ENCODE measurements at places on chromosomes 2 and 18.

- no peak for DNase-seq
These were observed 20.7 kb upstream of the NT5DC4 start for GRCh38 chr2:112699984-112700667.

- DNase-seq: no peak
These were observed 31.4 kb upstream of the DUSP2 start for GRCh38 chr2:96176661-96177060.

- DNase-seq: peak; percentile 21
These were observed 521.2 kb upstream of the POU3F3 start for GRCh38 chr2:104332731-104333130.

- peak; percentile 31 for DNase-seq
These were observed 229.8 kb downstream of the VAPA start for GRCh38 chr18:10143596-10143995.

DNA sequence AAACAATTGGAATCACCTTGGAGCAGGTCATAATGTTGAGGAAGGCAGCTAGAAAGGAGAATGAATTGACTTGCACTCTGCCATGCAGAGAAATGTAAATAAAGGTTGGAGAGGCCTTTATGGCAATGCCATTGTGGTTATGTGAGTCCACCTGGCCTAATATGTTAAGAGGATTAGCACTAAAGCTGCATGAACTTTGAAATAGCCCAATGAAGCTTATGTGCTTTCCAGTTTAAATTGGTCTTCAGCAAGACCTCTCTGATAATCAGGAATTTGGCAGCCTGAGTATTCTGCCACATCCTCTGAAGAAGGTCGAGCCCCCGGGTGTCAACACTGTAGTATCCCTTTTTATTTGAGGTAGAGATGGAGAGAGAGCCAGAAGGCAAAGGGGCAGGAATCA is 464.9 kb downstream of the CDH2 start:
- DNase-seq: no peak

DNA sequence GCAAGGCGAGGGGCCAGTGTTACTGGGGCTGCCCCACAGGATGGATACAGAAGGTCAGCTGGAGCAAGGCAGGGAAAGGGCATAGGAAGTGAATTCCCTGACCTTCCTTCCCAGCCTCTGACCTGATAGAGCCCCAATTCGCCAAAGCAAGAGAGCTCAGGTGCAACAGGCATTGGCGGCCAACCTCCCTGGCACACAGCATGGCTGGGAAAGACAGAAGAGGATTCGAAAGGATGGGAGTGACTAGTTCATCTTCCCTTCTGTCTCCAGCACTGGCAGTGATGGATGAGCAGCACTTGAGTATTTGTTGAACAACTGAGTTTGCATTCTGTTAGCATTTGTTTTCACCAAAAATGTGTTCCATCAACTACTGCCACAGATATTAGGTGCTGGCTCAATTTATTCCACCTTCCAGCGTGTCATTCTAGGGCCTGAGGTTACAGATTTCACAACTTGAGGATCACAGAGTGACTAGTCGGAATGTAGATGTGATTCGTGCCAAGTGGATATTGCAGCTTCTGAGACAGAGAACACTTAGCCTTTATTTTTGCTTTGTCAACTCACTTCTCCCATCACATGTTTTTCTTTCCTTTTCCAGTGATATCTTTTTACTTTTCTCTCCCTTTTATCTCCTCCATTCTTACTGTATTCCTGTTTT is 6.2 kb downstream of the COPS8 start:
- peak; percentile 89 for DNase-seq

GRCh38 chr2:85064927-85065577 is 68.1 kb upstream of the TCF7L1 start:
- DNase-seq: no peak

GRCh38 chr2:146730882-146731281 is 1113.9 kb upstream of the ACVR2A start:
- DNase-seq: no peak

- DNase-seq: peak; percentile 54
These were observed 58.2 kb downstream of the PMAIP1 start for GRCh38 chr18:59957957-59958356.

DNA sequence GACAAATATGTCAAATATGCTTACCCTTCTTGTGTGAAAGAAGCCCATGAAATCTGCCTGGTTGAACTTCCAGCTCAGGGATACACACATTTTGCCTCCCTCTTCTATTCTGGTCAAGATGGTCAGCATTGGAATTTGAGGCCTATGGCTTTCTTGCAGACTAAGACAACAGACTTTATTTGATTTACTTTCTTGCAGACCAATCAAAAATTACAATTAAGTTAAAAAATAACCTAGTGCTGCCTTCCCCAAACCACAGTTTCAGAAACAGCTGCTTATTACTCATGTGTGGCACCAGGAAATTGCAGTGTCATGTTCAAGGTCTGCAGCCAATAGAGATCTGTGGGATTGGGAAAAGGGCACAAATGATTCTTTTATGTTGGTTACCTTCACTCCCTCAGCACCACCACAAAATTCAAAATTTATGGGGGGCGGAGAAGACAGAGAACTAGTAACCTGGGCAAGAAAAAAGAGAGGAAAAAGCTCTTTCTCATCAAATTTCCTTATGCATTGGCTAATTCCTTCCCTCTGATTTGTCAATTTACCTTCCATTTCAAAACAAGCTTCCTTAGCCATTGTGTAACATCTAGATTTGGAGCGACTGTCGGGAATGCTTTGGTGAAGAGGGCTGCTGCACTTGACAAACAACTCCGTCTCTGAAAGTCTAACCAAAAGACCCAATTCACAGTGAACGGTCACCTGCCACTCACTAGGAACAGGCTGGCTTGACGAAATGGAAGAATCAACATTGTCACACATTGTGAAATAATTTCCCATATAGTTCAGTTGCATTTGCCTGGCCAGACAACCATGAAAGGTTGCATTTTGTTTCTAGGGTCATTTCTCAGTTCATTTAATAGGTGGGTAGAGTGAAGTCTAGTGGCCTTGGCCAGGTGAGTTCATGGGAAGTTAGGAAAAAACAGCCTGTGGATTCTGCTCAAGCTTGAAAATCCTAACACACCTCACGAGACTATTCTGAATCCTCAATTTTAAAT is 100.4 kb upstream of the FZD5 start:
- peak; percentile 93 for DNase-seq

DNA sequence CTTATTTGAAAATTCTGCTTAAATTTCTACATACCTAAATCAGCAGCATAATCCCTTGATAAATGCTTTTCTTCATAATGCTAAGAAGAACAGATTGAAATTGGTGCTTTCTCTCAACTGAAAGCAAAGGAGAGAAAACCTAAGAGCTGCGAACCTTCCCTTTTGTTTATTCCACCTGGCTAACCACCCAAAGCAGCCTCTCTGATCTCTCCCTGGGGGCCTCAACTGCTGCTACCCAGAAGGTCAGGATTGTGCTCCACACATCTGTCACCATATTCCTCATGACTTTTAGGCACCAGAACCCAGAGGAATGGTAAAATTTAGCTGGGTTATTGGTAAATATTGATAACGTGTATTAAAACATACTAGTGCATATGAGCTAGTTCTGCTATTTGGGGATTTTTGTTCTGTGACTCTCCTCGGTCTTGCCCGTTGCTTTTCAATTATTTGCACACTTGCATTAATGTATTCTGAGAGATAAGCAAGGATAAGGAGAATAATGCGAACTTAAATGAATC is 334.1 kb downstream of the RIT2 start:
- DNase-seq: no peak

- no peak for DNase-seq
These were observed 431.5 kb upstream of the MMADHC start for GRCh38 chr2:150019063-150019462.

- no peak for DNase-seq
These were observed 275.1 kb downstream of the TGIF1 start for GRCh38 chr18:3725115-3725514.

DNA sequence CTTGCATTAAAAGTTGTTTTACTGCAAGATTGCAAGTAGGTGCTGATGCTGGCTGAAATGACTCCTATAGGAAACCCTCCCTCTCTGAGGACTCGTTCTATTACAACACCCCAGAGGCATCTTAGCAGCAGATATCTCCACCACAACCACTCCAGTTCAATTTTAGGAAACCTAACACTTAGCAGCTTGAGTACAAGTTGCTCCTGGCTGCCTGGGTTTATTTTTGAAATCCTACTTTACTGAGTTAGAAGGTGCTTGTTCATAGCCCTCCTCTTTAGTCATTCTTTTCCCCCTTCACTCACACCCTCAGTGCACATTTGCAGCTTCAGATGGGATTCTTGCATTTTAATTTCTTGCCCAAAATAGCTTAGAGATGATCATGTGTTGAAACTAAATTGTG is 111.5 kb downstream of the MTCL1 start:
- DNase-seq: peak; percentile 81

- DNase-seq: no peak
These were observed 258.3 kb downstream of the BCL2 start for GRCh38 chr18:63061303-63061702.

DNA sequence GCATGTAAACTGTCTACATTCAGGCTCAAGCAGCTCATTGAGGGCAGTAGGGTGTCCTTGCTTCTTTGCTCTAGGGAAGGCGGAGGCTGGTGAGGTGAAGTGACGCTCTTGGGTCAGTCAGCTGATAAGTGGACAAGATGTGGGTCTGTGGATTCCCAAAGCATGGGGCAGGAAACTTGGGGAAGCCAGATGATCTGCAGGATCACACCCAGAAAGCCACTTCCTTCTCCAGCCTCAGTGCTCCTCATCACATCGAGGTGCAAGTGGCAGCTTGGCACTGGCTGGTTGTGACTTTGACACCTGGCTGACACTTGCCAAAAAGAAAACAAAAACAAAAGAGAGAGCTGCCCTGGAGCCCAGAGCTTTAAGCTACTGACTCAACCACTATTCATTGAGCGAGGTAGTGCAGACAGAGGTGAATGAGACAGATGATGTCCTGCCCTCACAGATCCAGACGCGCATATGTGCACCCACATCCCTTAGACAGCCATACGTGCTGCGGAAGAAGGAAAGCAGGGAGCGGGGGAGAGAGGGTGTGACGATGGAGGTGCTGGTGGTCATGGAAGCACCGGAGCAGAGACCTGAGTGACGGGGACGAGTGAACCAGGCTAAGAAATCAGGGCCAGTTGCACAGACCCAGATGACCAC is 3.1 kb upstream of the CIB4 start:
- DNase-seq: no peak

GRCh38 chr2:199855812-199856211 is 4.8 kb upstream of the FTCDNL1 start:
- DNase-seq: no peak

DNA sequence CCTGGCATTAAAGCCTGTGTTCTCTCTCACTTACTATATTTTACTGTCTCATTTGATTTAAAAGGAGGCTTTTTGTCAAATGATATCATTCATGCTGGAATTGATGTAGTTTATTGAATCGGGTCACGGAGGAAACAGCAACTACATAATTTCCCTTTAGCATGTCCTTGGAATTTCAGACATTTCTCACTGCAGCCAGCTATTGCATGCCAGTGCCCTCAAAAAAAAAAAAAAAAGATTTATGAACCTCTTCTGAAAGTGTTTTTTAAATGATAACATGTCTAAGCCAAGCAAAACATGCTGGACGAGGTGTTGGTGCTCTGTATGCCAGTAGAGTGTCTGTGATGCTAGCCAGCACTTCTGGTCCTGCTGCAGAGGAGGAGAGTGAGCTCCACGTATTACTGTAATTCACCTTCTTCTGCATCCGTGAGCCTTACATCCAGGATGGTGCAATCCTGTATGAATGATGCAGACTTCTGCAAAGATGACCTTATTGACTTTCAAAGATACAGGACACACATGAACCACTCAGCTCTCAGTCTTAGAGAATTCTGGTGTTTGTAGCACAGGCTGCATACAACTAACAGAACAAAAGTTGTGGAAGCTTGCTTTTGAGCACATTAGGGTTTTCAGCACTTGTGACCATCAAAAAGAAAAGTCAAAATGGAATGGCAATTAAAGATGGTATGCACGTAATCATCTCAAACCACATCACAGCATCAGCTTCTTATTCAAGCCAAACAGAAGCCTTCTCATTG is 31.1 kb downstream of the UGP2 start:
- DNase-seq: peak; percentile 71

GRCh38 chr2:164810843-164811242 is 30.8 kb downstream of the COBLL1 start:
- DNase-seq: peak; percentile 54

- DNase-seq: no peak
These were observed 10.4 kb upstream of the ST8SIA5 start for GRCh38 chr18:46767217-46767616.

All from AG10803 (cell line).